ENCODE measurements at places on chromosomes 11 and 22. TPM values are rescaled to one million over a fixed set of nuclear protein-coding genes. Genes with fewer than 3 reads are reported as not detected.

Gene ADORA2A
- 2.6 TPM for polyA plus RNA-seq

Gene FOXRED1
- polyA plus RNA-seq = 20.4 TPM

Gene AGBL2
- 1.6 TPM for polyA plus RNA-seq

Gene ADSL
- 59.8 TPM for polyA plus RNA-seq

Gene UBQLNL
- 0.35 TPM for polyA plus RNA-seq

Gene GAL3ST1
- polyA plus RNA-seq = 2.7 TPM

Measured in urinary bladder (tissue), 4 donors.